NB4 (cell line): ENCODE measurements at places on chromosomes 7 and 10.
A peak's percentile ranks its signal among the peaks of the same experiment; 100 is the strongest.

GRCh38 chr7:113094517-113095249, 8.1 kb upstream of the GPR85 start:
- no peak for DNase-seq

DNA sequence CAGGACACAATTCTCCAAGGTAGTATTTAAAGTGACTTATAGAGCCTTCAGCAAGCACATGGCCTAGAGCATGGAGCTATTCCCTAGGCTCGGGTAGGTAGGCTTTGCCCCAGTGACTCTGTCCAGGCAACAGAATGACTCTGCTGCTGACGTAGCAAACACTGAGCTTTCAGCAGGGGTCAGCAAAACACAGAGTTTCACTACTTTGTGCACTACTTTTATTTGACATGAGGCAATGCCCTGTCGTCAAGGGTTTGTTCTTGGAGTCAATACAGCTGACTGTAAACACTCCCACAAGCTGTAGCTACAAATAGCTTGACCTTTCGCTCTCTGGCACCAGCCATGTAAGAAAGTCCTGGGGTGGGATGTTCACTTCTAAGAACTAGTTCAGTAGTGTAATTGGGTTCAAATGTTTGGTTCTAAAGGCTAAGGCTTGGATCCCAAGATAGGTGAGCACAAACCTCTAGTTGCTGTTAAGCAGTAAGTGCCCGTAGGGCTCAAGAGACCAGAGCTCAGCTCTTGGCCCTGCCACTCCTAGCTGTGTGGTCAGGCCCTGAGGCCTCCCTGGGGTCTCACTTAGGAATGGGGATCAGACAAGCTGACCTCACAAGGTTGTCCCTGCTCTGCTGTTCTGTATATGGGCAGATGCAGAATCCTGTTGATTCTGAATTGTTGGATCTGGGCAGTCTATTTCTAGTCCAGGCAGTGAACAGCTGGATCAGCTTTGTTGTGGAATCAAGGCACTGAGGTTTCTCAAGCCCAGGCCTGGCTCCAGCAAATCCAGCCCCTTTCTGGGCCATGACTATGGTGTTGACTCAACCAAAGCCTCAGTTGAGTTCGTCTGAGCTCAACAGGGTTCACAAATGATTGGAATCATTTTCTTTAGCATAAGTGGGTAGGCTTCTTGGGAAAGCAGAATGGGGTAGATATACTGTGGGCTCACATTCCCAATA, 10.7 kb downstream of the NODAL start:
- peak; percentile 55 for DNase-seq

- DNase-seq: no peak
Measured at GRCh38 chr7:6655636-6656385, 18.7 kb downstream of the ZNF316 start.

DNA sequence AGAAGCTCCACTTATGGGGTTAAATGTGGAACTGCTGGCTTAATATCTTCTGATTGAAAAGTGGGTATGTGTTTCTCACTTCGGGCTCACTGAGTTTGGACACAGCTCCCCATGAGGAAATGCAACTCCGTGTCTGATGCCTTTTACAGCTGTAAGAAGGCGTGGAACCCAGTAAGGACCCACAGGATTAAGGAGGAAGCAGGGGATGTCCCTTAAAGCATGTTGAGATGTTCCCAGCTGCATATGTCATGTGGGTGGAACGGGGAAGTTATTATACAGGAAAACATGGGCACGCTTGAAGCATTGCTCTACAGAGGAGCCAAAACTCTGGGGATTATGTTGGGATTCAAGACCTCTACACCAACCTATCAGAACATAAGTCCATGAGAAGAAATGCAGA, 224.4 kb downstream of the NEBL start:
- no peak for DNase-seq

DNA sequence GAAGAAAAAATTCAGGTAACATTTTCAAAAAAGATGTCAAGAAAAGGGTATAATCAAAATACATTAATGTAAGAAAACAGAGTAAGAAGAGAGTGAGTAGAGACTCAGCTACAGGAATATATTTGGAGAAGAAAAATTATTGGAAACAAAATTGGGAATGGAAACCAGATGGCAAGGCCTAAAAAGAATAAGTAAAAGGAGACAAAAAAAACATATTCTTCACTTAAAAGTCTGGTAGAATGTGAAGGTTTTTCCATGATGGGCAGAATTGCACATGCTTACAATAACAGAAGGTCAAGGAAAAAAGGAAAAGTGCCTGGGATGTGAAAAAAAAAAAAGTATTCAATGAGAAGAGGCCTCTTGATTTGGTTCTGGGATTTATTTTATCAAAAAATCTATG, 1061.8 kb upstream of the LRRTM3 start:
- no peak for DNase-seq

- no peak for DNase-seq
Measured at GRCh38 chr10:100847440-100847839, 65.3 kb upstream of the SLF2 start.

GRCh38 chr10:115898242-115898641, 374.8 kb downstream of the GFRA1 start:
- no peak for DNase-seq

DNA sequence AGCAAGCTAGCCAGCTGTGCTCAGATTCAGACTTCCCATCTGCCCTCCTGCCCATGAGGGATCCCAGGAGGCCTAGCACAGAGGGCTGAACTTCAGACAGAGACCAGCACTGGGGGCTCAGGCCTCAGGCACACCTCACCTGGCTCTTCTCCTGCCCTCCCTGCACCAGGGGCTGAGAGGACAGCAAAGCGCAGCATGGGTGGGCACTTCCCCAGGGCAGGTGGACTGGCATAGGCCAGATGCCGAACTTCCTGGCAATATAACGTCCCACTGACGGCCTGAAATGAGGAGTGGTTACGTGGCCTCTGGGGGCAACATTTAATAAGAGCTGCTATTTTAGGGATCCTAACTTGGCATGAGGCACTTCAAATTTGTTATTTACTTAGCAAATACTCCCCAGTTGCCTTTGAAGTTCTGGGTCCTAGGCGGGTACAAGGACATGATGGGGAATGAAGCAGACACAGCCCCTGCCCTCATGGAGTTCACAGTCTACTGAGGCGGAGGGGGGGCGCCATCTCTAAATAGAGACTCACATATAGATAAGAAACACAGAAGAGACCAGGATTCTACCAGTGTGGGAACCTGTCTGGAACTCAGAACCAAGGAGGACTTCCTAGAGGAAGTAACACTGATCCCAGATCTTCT, 101.8 kb upstream of the ZMIZ1 start:
- DNase-seq: no peak

DNA sequence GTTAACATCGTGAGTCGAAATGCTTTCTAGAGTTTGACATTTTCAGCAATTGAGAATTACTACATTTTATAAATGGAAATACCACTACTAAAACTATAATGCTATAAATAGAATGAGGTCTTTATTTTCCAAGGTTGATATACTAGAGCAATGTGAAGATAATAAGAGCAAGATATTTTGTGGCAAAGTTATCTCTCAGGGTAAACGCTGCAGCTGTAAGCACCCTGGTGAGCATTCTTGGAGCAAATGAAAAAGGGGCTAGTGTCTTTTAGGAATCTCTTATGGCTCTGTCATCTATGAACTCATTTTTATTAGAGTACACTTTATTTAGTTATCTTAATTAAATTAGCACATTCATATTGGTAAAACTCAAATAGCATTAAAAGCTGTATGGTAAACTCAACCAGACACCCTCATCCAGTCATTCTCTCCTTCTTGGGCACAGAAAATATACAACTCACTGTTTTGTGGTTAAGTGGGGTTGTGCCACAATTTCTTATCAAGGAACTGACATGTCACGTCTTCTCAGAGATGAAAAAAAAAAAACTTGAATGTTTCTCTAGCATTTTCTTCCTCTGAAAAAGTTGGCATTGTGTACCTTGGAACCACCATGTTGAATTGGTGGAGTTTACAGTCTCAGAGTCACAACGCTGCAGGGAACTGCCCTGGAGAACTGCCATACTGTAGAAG, 289.5 kb upstream of the PFKP start:
- DNase-seq: no peak

GRCh38 chr10:4334871-4335270, 491.1 kb upstream of the AKR1E2 start:
- DNase-seq: no peak

GRCh38 chr7:114108510-114108909, 189.7 kb upstream of the PPP1R3A start:
- no peak for DNase-seq

GRCh38 chr7:22663357-22663718, 63.7 kb upstream of the IL6 start:
- peak; percentile 15 for DNase-seq

GRCh38 chr10:76089556-76090180, 658.2 kb downstream of the LRMDA start:
- DNase-seq: no peak

GRCh38 chr10:132457328-132458070, 60.5 kb downstream of the PWWP2B start:
- DNase-seq: peak; percentile 35

GRCh38 chr10:15817409-15818046, 42.8 kb downstream of the MINDY3 start:
- no peak for DNase-seq

GRCh38 chr7:94507462-94507861, 2.1 kb upstream of the CASD1 start:
- no peak for DNase-seq

- DNase-seq: no peak
Measured at GRCh38 chr7:139762886-139763285, 14.9 kb downstream of the HIPK2 start.

- no peak for DNase-seq
Measured at GRCh38 chr7:130400120-130400572, 19.9 kb downstream of the CPA1 start.

- DNase-seq: no peak
Measured at GRCh38 chr7:158386866-158387545, 200.6 kb downstream of the PTPRN2 start.

GRCh38 chr10:90418869-90419652, 438.8 kb downstream of the HTR7 start:
- no peak for DNase-seq

GRCh38 chr10:46523962-46524471, 32.4 kb downstream of the GPRIN2 start:
- no peak for DNase-seq

DNA sequence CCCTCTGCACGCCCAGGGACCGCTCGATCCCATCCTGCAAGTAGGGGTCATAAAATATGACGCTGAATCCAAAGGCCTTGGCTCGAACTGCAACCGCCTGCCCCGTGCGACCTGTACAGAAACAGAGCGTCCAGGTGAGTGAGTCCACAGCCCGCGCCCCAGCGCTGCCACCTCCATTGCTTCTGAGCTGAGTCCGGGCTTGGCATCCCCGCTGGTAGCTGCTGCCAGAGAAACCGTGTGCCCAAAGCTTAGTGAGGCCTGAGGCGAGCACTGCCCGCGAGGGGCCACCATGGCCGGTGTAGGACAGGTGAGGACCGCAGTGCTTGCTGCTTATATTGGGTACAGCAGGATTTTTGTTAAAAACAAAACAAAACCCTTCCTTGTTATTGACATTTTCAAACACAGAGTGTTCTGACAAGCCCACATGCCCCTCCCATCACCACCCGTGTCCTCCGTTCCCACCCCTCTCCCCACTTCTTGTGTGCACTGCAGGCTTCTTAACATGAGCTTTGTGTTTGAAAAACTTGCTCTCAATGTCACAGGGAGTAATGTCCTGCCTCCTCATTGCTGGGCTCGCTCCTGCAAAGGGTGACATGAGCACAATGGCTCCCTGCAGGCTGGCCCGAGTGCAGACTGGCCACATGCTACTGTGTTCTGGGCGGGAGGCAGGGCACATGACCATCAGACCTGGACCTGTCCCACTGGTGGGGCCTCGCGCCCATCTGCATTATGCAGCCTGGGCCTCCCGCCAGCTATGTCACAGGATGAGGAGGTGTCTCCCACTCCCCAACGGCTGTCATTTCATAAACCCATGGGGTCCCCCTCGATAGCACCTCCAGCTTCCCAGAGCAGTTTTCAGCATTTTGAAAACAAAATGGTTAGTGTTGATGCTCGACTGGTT, 52.9 kb downstream of the ZRANB1 start:
- DNase-seq: no peak

DNA sequence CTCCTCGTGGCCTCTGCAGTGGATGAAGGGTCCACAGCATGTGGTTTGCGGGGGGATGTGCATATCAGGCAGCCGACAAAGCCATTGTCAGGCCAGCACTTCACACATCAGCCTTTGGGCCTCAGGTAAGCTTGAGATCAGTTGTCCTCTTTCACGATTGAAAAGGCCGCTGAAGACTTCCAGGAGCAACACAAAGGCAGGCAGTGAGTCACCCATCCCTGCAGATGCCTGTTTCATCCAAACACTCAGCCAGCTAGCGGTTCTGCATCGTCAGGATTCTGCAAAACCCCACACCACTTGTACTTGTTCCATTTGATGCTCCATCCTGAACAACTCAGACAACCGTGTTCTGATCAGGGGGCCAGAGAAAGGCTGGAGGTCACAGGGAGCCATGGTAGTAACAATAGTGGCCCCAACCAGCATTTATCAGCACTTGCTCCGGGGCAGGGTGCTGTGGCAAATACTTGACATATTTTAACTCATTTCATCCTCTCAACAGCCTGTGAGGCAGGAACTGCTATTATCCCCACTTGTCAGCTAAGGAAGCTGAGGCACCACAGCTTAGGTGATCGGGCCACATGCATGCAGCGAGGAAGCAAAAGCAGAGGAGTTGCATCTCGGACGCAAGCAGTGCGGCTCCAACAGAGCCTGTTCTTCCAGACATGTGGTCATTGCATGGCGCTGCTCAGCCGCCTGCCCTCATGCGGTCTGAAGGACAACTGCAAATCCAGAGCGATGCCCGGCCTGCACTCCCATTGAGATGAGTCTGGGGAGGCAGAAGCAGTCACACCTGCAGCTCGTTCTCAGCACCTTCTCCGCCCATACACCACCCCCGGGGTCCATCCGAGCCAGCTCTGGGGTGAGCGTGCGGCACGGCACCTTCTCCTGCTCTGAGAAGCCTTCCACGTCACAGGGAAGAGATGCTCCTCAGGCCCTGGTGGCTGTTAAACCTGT, 144.9 kb downstream of the PAXIP1 start:
- DNase-seq: no peak
